ENCODE measurements at places on chromosomes 12 and 14.

DNA sequence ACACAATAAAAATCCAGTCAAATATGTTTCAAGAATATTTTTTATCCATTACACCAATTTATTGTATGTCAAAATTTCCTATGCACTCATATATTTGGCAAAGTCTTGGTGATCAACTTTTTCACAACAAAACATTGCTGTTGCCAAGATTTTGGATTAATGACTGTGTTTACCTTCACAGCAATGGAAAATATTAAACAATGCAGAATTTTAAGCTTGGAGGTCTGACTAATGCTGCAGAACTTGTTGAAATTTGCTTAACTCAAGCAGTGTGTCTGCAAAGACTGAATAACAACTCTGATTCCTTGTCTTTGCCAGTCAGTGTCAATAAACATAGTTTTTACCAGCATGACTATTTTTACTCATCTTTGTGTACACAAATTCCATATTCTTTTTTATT, 336.4 kb downstream of the CCER1 start:
- DNase-seq = no peak

GRCh38 chr14:34912182-34912581, 37.0 kb upstream of the BAZ1A start:
- DNase-seq = no peak

DNA sequence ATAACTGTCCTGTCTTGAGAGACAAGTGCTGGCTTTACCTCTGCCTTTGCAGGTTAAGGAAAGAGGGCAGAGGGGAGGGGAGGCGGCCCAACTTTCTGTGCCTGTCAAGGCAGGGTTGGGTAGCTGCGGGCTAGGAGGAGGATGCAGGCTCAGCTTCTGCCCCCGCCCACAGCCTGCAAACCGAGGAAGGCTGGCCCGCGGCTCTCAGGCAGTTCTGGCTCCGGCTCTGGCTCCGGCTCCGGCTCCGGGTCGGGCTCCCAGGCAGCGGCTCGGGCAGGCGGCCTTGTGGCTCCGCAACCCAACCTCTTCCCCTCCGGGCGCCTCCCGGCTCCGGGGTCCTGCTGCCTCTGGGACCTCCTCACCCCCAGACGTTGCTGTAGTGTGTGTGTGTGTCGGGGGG, 92.9 kb downstream of the TMEM30B start:
- no peak for DNase-seq

GRCh38 chr12:5499566-5500330, 67.8 kb downstream of the NTF3 start:
- DNase-seq = no peak

GRCh38 chr12:81626406-81626805, 132.7 kb downstream of the PPFIA2 start:
- no peak for DNase-seq

DNA sequence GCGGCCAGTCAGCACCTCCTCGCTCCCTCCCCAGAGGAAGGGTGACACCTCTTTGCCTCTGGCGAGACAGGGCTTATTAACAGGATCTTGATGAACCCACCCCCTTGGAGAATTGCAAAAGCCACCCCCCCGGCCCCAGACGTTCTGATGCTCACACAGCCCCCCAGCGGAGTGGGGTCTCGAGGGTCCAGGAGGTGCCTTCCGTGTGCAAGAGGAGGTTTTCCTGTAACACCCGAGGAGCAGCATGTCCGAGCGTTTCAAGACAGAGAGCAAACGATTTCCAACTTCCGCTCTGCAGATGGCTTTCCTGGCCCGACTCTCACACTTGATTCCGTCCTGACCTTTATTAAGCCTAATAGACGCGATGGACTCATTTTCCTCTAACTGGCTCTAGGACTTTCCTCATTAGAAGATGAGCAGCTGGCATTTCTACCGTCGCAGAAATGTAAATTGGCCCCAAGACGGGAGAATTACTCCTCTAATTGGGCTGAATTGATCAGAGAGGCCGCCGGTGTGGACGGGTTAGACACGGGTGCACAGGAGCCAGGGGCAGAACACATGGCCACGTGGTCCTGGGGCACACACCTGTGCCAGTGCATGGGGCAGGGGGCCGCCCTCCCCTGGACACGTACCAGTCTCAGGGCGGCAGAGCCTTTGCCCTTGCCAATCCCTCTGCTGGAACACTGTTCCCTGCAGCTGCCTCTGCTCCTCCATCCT, 84.4 kb downstream of the NOC4L start:
- DNase-seq = no peak

- DNase-seq = no peak
Observed at GRCh38 chr14:76901171-76902055, 75.2 kb downstream of the LRRC74A start.

DNA sequence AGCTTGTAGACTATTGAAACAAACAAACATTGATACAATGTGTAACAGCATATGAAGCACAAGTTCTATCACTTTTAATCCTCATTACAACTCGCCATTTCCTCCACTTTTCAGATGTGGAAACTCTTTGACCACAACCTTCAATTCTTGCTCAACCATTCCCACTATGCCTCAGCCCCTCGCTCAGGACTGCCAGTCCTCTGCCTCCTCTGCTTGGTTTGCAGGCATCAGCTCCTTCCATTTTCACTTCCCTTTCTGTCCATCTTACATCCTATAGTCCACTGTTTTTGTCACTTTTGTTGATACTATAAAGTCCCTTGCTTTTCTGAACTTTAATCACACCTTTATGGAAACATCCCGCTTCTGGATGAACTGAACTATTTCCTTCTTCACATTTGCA, 28.2 kb upstream of the CD27 start:
- DNase-seq = no peak

- peak; percentile 56 for DNase-seq
Observed at GRCh38 chr14:22561661-22562579, 27.1 kb downstream of the DAD1 start.

DNA sequence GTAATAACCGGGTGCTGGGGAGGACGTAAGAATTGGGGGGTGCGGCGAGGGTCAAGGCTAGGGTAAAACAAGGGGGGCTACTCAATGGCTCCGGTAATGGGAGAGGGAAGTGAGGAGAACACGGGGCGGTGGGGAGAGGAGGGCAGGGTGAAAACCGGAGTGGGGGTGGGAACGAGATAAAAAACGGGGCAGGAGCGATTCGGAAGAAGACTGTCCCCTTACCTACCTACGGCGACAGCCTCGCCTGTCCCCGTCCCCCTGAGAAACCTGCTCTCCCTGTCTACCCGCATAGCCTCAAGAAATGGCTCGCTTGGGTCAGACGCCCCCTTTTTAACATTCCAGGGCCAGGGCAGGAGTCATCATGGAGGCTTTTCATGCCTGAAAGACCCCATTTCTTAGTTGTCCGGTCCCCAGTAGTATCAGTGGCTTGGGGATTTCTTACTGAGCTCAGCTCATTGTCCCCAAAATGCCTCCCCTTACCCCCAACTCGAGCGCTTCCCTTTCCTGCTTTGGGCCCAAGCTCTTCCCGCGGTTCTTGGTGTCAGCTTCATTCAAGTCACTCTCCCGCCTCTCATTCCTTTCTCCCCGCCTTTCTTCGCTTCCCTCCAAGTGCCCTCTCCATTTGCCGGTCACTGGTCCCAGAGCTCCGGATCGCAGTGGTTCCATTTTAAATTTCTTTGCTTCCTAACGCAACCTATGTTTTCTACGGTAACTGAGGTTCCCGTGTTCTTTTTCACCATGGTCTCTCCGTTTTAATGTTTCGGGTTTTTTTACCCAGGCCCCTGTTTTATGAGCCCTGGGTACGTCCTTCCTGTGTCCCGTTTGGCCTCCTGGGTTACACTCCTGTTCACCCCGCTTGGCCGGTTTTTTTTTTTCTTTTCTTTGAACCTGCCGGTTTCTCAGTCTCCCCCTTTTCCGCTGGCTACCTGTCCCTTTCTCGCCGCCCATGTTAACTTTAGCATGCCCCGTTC, 1.2 kb upstream of the WSB2 start:
- no peak for DNase-seq

- DNase-seq = no peak
Observed at GRCh38 chr12:47795121-47795813, 22.2 kb downstream of the SLC48A1 start.

- DNase-seq = peak; percentile 25
Observed at GRCh38 chr12:110578694-110579534, 4.2 kb downstream of the PPTC7 start.

GRCh38 chr14:102835959-102836358, 58.7 kb downstream of the TRAF3 start:
- DNase-seq = no peak

- no peak for DNase-seq
Observed at GRCh38 chr14:101757064-101757838, 4.3 kb upstream of the PPP2R5C start.

- no peak for DNase-seq
Observed at GRCh38 chr14:75879031-75879430, 102.8 kb downstream of the TGFB3 start.

- no peak for DNase-seq
Observed at GRCh38 chr12:115750340-115750739, 527.2 kb downstream of the MED13L start.

GRCh38 chr12:95096378-95096777, 23.0 kb upstream of the NR2C1 start:
- DNase-seq = no peak

DNA sequence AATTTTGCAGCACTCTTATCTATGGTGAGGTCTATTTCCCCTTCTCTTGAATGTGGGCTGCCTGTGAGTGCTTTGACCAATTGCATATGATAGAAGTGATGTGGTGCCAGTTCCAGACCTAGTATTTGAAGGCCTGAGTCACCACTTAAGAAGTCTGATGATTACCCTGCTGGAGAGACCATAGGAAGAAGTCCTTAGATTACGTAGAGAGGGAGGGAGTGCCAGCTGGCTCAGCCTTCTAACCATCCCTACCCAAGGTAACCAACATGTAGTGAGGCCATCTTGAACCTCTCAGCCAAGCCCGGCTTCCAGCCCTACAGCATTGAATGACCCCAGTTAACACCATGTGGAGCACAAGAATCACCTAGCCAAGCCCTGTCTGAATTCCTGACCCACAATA, 166.9 kb downstream of the NELL2 start:
- no peak for DNase-seq

GRCh38 chr12:88918161-88918560, 337.9 kb upstream of the KITLG start:
- DNase-seq = no peak

- no peak for DNase-seq
Observed at GRCh38 chr14:51855234-51855633, 5.2 kb upstream of the GNG2 start.

DNA sequence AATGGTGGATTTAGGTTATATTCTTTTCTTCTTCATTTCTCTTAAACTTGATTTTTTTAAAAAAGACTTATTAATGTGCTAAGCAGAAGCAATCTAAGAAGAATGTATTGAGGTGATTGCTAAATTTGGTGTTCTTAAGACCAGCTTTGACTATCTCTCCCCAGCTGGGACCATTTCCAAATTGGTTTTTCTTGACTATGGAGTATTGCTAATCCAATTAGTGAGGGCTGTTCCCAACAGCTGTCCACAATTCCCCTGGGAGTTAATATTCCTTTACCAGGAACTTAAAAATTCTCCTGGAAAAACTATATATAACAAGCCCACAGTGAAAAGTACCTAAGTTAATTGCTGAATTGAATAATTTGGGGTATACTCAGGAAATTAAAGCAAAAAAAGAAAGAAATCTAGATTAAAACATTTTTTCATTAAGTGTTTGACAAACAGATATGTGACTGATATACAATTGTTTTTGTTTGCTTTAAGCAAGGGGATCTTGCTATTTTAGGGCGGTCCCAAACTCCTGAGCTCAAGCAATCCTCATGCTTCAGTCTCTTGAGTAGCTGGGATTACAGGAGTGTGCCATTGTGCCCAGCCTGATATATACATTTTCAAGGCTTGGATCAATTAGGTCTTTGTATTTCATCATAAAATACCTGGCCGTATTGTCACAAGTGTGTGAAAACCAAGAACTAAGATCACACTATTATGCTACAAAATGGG, 105.0 kb downstream of the FAR2 start:
- DNase-seq = no peak

DNA sequence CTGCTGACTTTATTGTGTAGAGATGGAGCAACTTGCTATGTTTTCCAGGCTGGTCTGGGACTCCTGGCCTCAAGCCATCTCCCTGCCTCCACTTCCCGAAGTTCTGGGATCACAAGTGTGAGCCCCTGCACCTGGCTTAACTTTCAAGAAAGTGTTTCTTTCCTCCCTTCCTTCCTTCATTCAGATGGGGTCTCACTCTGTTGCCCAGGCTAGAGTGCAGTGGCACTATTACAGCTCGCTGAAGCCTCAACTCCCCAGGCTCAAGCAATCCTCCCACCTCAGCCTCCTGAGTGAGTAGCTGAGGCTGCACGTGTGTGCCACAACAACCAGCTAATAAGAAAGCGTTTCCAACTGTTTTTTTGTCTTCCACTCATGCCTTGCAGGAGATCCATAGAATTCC, 185.6 kb upstream of the AMIGO2 start:
- DNase-seq = no peak

DNA sequence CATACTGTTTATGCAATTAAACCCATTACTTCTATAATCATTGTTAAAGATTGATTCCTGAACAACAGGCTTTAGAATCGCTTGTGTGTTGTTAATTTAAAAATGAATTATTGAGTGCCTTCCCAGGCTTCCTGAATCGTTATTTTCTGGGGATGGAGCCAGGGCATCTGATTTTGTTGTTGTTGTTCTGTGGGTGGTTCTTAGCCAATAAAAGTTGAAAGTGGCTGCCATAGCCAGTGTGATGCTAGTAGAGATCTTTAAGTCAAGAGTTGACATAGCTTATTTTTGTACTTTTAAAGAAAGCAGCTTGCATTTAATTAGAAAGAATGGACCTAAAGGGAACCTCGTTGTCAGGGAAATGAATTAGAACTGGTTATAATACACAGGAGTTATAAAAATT, 6.4 kb downstream of the GOLGA5 start:
- no peak for DNase-seq

GRCh38 chr12:65209655-65210043, 40.3 kb downstream of the LEMD3 start:
- no peak for DNase-seq

DNA sequence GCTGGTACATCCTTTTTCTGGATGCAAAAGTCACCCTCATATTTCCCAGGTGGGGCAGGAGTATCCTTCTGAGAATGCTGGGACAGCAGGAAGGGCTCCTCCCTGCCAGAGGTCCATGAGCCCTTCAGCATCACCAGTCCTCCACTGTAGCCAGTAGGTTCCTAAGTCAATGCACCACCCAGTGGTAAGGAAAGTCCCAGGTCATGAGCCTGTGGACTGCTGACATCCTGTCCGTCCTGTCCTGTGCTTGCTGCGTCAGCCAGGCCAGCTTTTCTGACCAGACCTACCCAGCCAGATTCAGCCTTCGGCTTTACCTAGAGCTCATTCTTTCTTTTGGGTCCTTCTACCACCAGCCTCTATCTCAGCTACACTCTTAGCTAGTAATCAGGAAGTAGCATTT, 23.0 kb upstream of the ACTN1 start:
- no peak for DNase-seq

Measured in activated T-helper 1 cell treated with anti-CD3 and anti-CD28 coated beads, Interleukin-2, amount 50 U/mL, for 16 hours (primary cell).